Suprapubic skin (tissue), 4 donors: ENCODE measurements at places on chromosomes 7 and 10. TPM values are rescaled to one million over a fixed set of nuclear protein-coding genes. Genes with fewer than 3 reads are reported as not detected.

The COL17A1 gene
- 1,768 TPM for total RNA-seq

The ZCWPW1 gene
- total RNA-seq = 5.3 TPM

The OR6V1 gene
- not detected for total RNA-seq

The ARID5B gene
- 45.4 TPM for total RNA-seq

The TMEM273 gene
- 10.6 TPM for total RNA-seq

The MMD2 gene
- total RNA-seq = not detected

The TWIST1 gene
- total RNA-seq = 10.3 TPM

The CAV2 gene
- 108 TPM for total RNA-seq

The GRM3 gene
- not detected for total RNA-seq

The NANOS1 gene
- 2.3 TPM for total RNA-seq

The UCN3 gene
- total RNA-seq = not detected

The CALML3 gene
- 27.4 TPM for total RNA-seq

The FKBP6 gene
- total RNA-seq = not detected

The ASCC1 gene
- total RNA-seq = 31.7 TPM

The FKBP9 gene
- 99.2 TPM for total RNA-seq

The CPA4 gene
- 116 TPM for total RNA-seq

The GRID2IP gene
- total RNA-seq = 0.16 TPM

The PKD1L1 gene
- not detected for total RNA-seq

The PLAC9 gene
- total RNA-seq = 5.6 TPM

The NCF1 gene
- not detected for total RNA-seq

The DPP6 gene
- 10.1 TPM for total RNA-seq

The ZNF804B gene
- total RNA-seq = not detected

The C10orf67 gene
- 1.5 TPM for total RNA-seq

The ELFN1 gene
- 1.4 TPM for total RNA-seq

The R3HCC1L gene
- total RNA-seq = 9.7 TPM

The PAX4 gene
- total RNA-seq = not detected

The NXPH1 gene
- total RNA-seq = not detected

The DENND2A gene
- 1.8 TPM for total RNA-seq

The SUGCT gene
- 0.73 TPM for total RNA-seq
